Suppressor macrophage (primary cell): ENCODE measurements at places on chromosomes 11 and 22.

- no peak for DNase-seq
Measured at GRCh38 chr11:126996036-126996804, 4.3 kb downstream of the KIRREL3 start.

DNA sequence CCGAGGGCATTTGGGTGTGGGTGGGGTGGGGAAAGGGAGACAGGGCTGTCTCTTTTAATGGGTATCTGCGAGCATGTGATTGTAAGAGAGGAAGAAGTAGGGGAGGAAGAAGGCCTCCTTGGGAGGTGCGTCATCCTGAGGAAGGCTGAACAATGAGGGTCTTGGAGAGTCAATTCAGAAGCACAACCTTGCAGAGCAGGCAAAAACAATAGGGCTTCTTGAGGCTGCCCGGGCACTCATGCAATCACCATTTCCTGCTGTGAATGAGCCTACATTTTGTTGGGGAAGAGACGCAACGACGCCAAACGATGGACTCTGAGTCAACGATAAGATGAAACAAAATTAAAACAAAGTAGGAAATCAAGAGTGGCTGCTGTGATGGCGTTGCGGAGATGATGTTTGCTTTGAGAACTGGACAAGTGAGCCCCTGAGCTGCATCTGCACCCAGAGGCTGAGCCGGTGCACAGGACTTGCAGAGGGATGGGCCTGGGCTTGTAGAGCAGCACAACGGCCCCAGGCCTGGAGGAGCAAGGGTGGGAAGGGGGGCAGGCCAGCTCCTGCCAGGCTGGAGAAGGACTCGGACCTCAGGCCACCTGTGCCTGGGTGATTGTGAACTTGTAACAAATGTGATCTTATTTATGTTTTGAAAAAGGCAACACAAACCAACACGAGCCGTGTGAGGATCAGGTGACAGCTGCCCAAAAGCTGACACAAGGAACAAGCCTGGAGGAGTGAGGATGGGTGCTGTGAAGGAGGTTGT, 92.3 kb upstream of the B3GAT1 start:
- DNase-seq, result no peak

GRCh38 chr11:123543797-123544196, 110.6 kb downstream of the SCN3B start:
- DNase-seq, result no peak

GRCh38 chr11:33761471-33761870, 12.8 kb downstream of the FBXO3 start:
- DNase-seq, result no peak

GRCh38 chr11:57363131-57364080, 17.5 kb downstream of the PRG3 start:
- no peak for DNase-seq

GRCh38 chr22:48949375-48950149, 878.1 kb downstream of the BRD1 start:
- DNase-seq, result no peak

DNA sequence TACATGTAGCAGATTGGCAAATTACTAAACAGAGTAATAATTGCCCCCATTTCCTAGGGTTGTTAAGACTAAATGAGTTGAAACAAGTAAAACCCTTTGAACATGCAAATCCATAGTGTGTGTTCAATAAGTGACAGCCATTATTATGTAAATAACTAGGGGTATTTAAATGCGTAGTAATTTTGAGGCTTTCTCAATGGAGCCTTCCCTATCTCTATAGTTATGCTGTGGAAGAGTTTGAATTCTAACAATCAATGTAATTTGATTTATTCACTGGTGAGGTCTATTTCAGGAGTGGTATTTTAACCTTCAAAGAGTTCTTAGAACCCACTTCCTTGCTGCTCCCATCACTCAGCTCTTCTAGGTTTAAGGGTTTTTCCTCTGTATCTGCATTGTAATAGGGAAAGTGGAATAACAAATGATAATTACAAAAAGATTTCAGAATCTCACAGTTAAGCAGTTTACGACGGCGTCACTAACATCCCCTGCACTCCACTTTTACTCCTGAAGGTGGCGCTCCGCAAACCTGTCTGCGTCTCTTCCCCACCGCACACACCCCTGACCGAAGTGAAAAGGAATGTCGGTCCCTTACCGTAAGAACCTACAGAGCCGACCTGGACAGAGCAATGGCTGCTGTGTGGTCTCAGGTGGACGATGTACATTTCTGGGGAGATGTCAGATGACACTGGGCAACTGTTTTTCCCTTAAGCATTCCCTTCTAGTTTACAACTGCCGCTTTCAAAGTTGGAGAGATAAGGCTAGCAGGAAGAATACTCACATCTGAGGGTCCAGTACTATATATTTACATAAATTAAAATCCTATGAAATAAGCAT, 80.8 kb downstream of the ZC3H12C start:
- DNase-seq, result peak; percentile 48

GRCh38 chr22:37333724-37334460, 51.6 kb downstream of the CYTH4 start:
- no peak for DNase-seq

DNA sequence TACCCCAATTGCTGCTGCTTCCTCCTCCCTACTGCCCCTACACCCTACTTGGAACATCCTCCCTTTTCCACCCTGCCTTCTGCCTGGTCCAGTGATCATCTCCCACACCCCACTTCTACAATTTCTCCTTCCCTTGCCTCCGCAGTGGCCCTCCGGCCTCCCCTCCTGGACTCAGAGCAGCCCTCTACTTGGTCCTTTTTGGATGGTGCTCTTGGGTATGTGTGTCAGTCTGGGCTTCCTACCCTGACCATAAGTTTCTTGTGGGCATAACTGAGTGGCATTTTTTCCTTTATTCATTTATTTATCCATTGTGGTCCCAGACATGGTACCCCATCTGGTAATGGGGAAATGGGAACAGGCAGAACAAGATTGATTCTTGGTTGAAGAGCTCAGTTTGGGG, 111.4 kb upstream of the NAV2 start:
- DNase-seq, result no peak

GRCh38 chr11:72899238-72899637, 85.0 kb downstream of the ATG16L2 start:
- no peak for DNase-seq

DNA sequence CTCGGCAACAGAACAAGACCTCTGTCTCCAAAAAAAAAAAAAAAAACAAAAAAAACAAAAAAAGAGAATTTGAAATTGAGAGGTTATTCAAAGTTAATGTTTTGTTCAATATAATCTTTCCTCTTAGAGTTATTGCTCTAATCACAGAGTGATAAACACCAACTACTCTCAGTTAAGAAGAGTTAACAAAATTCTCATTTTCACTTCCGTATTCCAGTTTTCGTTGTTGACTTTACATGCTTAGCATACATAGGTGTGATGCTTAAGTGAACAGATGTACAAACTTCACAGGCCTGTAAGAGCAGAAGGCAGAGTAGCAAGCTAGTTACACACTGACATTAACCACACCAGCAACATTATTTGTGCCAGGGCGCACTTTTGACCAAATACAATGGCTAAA, 12.3 kb downstream of the EIF4ENIF1 start:
- DNase-seq, result no peak
